ENCODE measurements at places on chromosomes 2 and 18.

- no peak for DNase-seq
Measured at GRCh38 chr18:28079883-28080282, 97.0 kb downstream of the CDH2 start.

DNA sequence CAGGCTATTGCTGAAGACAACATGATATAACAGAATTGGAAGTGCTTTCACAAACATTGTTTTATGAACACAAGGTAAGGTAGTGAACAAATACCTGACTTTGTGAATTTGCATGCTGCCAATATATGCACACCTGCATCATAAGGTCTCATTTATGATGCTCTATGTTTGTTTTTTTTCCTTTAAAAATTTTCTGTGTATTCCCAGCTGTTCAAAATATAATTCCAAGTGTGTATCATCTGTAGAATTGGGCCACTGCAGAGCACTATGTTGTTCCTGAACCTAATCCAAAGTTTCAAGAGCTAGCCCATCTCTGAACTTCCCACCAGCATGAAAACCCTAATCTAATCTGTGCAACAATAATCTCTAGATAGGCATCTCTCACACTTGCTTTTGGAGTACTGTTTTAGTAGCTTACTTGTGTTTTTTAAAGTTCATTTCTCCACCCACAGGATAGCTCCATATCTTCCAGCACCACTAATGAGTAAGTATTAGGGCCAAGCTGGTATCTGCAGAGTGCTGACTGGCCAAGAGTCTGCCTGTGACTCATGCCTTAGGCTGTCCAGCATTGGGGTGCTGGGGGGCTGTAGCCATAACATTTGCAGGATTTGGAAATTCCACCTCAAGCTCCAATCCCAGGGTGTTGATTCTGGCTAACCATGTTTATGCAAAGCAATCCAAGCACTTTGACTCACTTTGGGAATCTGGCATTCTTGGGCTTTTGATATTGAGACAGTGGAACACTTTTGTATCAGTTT lies 208.2 kb upstream of the REV1 start:
- DNase-seq: peak; percentile 53

DNA sequence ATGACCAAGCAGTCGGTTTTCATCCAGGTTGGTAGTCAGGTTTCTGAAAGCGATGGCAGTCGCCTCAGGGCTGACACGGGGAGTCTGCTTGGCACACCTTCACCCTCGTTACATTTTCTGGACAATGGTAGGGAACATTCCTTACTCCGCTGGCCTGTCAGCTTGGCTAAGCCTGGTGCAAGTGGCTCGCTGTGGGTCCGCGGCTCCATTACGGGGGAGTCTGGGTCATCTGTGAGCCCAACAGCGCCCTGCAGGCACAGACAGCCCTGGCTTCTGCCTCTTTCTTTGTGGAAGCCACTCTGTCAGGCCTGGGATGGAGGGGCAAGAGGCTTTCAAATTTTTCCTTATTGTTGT lies 95.6 kb downstream of the HDAC4 start:
- no peak for DNase-seq

- no peak for DNase-seq
Measured at GRCh38 chr18:35624146-35624545, 42.6 kb downstream of the GALNT1 start.

DNA sequence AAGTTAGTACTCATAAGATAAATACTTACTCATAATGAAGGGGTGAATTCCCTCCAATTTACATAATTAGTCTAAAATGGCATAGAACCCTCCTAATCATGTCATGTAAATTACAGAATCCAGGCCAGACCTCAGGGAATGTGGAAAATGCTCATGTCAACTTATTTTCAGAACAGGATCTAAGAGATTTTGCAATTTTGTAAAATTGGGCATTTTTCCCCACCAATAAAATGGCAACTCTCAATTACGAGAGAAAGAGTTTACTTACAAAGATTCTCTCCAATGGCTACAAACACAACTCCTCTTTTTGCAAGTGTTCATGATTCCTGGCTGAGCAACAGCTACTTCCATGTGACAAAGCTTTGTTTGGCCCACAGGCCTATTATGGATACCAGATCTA lies 33.8 kb upstream of the SP5 start:
- no peak for DNase-seq

- DNase-seq: no peak
Measured at GRCh38 chr2:207363761-207364290, 165.9 kb upstream of the CREB1 start.

GRCh38 chr18:79817607-79817998 lies 19.9 kb downstream of the KCNG2 start:
- DNase-seq: no peak

DNA sequence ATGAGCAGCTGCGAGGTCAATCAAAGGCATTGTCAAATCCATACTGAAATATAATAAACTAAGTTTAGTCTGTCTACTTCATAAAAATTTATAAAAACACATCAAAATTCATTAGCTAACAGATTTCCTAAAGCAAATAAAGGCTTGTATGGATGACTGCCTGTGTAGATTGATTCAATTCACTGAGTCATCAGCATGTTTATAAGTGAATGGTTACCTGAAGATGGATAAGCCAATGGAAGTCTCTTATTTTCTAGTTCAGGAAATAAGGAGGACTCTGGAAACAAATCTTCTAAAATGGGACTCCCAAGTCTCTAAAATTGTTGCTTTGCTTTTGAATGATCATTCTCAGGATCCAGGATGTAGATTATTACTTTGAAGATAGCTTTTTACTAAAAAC lies 57.0 kb upstream of the HNRNPA3 start:
- no peak for DNase-seq

GRCh38 chr2:196685792-196686191 lies 46.3 kb downstream of the CCDC150 start:
- no peak for DNase-seq

DNA sequence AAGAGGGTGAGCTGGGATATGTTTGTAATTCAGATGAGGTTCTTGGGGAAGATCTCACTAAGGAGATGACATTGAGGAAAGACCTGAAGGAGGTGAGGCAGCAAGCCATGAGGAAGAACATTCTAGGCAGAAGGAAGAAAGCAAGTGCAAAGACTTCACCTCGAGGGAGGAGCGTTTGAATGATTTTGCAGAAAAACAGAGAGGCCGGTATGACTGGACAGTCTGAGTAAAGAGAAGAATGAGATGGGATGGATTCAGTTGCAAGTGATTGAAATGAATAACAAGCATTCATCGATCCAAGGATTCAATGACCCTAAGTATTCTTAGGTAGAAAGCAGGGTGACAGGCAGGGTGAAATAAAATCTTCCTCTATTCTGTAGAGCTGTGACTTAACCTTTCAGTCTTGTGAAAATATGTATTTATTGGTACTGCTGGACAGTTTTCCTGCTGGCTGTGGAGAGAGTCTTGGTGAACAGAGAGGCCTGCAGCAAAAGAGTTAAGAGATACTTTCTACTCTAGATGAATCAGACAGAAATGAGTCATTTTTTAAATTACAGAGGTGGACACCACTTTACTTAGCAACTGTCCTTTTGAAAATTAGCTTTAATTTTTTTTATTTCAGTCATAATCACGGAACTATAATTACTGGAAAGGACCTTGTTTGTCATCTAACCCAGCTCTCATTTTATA lies 278.4 kb downstream of the LRRTM1 start:
- DNase-seq: no peak

DNA sequence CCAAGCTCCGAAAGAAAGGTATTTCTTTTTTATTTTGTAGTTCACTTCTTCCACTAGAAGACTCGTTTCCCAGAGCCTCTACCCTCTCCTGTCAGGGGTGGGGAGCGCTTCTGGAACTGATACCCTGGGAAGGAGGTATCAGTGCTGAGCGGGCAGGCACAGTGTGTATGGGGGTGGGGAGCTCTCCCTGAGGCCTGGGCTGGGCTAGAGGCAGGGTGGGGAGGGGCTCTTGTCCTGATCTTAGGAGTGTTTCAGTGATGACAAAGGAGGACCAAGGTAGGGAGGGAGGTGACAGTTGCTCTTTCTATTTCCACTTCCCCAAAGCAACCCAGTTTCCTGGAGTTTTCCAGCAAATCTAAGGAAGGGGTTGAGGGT lies 65.4 kb downstream of the ARHGAP25 start:
- DNase-seq: no peak

DNA sequence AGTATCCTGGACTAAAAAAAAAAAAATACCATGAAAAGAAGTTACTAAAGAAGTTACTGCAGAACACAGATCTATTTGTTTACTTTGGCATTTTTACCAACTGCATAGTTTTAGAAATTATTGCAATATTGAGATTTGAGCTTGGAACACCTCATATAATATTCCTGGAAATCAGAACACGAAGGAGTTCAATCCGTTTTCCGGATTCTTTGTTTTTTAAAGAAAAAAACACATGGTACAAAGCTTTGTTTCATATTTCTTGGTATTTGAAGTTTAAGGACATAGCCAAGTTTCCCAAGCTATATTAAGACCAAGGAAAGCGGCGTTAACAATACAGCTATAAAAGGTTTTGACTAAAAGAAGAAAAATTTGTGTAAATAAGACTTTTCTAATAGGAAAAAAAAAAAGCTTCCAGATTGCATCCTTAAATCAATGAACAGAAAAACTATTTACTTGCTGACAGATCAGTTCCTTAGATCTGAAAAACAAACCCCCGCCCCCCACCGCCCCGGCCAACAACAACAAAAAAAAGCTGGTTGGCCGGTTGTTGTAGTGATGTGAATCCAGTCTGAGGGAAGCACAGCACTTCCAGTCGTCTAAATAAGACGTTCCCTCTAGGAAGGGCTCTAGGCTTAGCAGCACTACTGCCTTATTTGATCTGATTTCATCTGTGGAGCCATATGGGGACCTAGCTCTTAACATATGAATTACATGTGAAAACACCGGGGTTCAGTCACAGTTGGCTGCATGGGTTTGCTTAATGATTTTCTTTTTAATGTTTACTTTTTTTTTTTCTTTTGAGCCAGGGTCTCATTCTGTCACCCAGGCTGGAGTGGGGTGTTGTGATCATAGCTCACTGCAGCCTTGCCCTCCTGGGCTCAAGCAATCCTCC lies 2.5 kb upstream of the RHOB start:
- DNase-seq: peak; percentile 34

DNA sequence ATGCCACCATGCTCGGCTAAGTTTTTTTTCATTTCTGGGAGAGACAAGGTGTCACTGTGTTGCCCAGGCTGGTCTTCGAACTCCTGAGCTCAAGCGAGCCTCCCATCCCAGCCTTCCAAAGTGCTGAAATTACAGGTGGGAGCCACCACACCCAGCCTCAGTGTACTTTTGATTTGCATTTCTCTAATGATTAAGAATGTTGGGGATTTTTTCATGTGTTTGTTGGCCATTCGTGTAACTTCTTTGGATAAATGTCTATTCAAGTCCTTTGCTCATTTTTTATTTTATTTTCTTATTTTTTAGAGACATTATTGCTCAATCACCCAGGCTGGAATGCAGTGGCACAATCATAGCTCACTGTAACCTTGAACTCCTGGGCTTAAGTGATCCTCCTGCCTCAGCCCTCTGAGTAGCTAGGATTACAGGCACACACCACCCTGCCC lies 73.1 kb downstream of the TMEM185B start:
- no peak for DNase-seq

DNA sequence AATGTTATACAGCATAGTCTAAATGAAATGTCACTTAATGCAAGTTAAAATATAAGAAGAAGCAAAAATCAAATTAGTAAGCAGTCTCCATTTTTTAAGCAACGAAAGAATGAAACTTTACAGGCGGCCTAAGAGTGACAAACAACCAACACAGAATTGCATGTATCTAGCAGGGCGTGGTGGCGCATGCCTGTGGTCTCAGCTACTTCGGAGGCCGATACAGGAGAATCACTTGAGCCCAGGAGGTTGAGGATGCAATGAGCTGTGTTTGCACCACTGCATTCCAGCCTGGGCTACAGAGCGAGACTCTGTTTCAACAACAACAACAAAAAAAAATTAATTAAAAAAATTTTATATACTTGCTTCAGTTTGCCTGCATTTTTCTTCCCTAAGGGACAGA lies 16.6 kb downstream of the RBMS1 start:
- DNase-seq: no peak

DNA sequence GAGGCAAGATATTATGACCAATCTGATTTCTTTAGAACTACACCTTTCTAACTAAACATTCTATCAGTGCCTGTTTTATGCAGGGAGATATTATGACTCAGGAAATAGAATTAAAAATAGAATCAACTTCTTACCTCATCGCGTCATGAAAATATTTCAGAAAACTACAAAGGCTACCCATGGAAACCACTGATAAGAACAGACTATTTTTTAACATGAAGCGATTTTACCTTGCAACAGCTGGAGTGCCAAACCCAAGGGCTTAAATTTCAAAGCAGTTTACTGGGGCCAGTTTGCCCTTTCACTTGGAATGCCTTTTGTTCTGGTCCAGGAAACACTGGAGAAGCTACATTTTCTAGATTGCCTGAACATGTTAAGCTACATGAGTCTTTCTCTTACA lies 304.8 kb upstream of the CCDC68 start:
- DNase-seq: no peak

GRCh38 chr2:42868874-42869273 lies 76.5 kb upstream of the HAAO start:
- DNase-seq: no peak

DNA sequence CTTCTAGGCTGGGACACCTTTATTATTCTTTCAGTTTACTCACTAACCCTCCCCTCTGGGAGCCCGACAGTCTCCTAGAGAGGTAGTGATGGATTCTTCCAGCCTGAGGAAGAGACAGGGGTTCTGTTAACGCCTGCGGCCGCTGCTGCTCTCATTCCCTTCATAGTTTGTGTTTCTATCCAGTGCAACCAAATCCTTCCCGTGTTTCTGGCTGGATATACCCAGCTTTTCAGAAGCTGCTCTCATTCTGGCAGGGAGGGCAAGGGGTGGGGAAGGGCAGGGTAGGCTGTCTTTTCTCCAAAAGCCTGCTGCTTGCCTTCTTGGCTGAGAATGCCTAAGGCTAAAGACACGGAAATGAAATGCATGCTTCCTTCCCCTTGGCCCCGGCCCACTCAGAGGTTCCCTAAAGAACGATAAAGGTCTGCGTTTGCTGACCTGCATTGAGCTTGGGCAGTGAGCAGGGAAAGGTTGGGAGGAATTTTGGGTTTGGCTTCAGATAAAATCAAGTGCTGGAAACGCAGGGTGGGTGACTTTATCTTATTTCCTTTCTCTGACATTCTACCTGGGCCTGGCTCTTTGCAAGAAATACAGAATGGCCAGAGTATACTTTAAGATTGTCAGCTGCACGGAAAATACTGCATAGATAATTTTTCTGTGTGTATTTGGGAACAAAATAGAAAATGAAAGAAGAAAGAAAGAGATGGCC lies 390.9 kb downstream of the NBAS start:
- DNase-seq: no peak

DNA sequence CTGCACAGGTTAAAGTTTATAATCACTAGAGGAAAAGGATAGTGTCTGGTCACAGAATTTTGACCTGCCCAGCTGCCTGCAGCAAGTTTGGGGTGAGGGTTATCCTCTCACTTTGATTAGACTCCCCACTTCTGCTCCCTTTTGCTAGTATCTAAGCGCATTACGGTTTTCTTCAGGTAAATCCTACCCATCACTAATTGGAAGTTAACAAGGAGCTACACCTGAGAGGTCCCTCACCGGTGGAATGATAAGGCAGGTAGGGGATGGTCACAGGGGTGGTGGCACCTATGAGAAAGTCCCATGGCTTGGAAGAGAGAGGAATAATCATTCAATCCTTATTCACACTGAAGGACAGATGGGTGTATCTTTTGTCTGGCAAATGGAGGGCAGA lies 7.6 kb downstream of the BCL2 start:
- no peak for DNase-seq

Measured in ACHN (cell line).